ENCODE measurements at places on chromosomes 3 and 15. TPM values are rescaled to one million over a fixed set of nuclear protein-coding genes. Genes with fewer than 3 reads are reported as not detected.

Gene SCG5
- 0.53 TPM for total RNA-seq

Gene SCN11A
- not detected for total RNA-seq

Gene POC1A
- 23.4 TPM for total RNA-seq

Gene CSTA
- 2.1 TPM for total RNA-seq

Gene HAPLN3
- total RNA-seq: 3.1 TPM

Gene XRN1
- 19.3 TPM for total RNA-seq

Gene SCAANT1
- total RNA-seq: 1.7 TPM

Gene USF3
- 10.5 TPM for total RNA-seq

Gene UNC13C
- total RNA-seq: 17.7 TPM

Gene ATP6V1A
- 64.5 TPM for total RNA-seq

Gene DCLK3
- not detected for total RNA-seq

Gene UBAP1L
- 2.4 TPM for total RNA-seq

Gene AGBL1
- not detected for total RNA-seq

Gene SATB1
- total RNA-seq: 0.72 TPM

Gene SPATA16
- total RNA-seq: not detected

Gene FAM174B
- 10.7 TPM for total RNA-seq

GRCh38 chr3:30760040-30760695 lies 134.3 kb downstream of the GADL1 start:
- DNase-seq: no peak

- DNase-seq: no peak
Observed at GRCh38 chr15:85762756-85763127, 32.0 kb downstream of the KLHL25 start.

GRCh38 chr15:38516626-38517025 lies 48.0 kb downstream of the RASGRP1 start:
- no peak for DNase-seq

DNA sequence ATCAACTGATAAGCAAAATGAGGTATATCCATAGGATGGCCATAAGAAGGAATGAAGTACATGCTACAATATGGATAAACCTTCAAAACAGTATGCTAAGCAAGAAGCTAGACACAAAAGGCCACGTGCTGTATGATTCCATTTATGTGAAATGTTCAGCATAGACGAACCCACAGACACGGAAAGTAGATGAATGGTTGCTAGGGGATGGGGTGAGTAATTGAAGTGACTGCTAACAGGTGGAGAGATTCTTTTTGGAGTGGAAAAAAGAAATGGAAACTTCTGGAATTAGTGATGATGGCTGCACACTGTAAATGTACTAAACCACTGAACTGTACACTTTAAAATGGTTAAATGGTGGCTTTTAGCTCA lies 630 bp upstream of the EFCAB12 start:
- DNase-seq: no peak

GRCh38 chr15:35622641-35623340 lies 76.8 kb upstream of the DPH6 start:
- no peak for DNase-seq

DNA sequence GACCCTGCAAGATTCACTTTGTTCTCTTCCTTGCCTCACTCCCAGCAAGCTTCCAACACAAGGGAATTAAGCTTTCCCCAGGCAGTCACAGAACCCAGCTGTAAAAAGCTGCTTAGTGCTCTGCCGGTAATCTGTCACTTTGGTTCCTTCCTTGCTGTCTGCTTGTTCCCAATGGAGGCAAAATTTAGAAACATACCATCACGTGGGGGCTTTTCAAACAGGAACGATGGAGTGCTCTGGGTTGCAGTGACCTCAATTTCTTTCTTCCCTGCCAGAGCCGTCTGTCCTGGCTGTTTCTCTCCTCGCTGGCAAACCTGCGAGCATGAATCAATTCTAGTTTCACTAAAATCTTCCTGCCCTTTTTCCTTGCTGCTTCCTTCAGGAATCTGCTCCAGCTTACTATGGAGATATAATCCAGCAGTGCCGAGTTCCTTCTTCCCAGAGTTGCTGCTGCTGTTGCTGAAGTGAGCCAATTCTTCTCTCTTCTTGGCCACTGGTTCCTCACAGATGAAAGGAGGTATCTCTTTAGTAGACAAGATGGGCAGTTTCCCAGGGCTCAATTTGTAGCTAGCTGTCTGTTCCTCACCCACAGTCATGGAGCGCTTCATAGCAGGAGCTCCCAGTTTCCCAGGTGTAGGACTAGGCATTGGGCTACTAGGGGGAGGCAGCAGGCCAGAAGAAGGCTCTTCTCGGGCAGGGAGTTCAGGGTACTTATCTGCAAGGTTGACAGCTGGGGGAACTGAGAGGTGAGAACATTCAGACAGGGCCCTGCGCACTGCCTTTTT lies 88.1 kb downstream of the DHX30 start:
- no peak for DNase-seq

GRCh38 chr15:26891448-26892181 lies 24.8 kb downstream of the GABRA5 start:
- DNase-seq: no peak

GRCh38 chr3:50714946-50715345 lies 40.2 kb downstream of the DOCK3 start:
- DNase-seq: no peak

DNA sequence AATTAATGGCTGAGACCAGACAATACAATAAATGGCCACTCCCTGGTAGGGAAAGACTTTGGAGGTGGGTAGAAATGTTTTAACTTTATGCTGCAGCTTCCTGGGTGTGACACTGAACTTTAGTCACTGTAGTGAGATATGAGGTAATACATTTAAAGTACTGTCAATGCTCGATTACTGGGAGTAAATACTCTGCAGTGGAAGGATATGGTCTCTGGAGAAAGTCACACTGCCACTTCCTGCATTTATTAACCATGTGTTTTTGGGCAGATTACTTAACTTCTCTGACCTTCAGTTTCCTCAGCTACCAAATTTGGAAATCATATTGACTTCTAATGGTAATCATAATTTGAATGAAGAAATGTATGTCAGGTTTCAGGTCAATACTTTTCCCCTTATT lies 317.1 kb upstream of the TGFBR2 start:
- no peak for DNase-seq

DNA sequence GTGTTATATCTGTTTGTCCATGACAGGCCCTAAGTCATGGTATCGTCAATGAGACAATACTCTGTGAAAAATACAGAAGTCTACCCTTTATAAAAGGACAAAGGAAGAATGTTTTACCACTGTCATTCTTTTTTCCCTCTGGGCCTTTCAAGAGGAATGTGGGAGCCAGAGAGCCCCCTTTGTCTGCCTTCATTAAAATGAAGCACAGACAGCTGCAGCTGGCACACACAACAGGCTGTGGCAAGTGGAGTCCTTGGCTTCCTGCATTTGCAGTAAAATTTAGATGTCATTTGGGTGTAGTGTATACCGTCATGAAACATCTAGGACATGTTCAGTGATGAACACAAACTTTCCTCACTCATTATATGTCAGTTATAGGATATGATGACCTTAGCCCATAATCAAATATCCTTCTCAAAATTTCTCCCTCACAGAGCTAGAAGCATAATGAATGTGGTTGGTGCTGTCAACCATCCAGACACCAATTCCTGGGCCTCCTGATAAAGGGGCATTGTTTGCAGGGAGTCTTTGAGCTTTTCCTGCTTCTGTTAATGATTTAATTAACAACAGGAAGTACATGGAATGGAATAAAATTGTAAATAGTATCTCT lies 76.4 kb downstream of the DHX36 start:
- no peak for DNase-seq

- no peak for DNase-seq
Observed at GRCh38 chr3:132401255-132401654, 16.0 kb upstream of the DNAJC13 start.

- no peak for DNase-seq
Observed at GRCh38 chr3:3085782-3086181, 24.4 kb downstream of the IL5RA start.

DNA sequence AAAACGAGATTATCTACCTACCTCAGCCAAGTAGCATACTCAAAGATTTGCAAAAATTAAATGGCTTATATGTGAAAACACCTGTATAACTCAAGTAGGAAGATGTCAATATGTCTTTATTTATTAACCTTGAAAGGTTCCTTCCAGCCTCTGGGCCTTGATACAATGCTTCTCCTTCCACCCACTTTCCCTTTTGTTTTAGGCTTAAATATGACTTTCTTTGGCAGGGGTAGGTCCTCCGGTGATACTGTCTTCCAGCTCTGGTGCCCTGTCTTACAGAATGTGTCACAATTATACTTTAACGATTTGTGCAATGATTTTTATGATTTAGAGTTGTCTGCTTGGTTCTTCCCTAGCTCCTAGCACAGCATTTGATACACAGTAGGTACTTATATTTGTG lies 4.1 kb downstream of the LINS1 start:
- DNase-seq: no peak

GRCh38 chr15:58070801-58071418 lies 5.4 kb upstream of the ALDH1A2 start:
- DNase-seq: no peak

GRCh38 chr3:114494498-114494897 lies 200.7 kb downstream of the TIGIT start:
- no peak for DNase-seq

- no peak for DNase-seq
Observed at GRCh38 chr3:36548712-36549111, 168.4 kb downstream of the STAC start.

DNA sequence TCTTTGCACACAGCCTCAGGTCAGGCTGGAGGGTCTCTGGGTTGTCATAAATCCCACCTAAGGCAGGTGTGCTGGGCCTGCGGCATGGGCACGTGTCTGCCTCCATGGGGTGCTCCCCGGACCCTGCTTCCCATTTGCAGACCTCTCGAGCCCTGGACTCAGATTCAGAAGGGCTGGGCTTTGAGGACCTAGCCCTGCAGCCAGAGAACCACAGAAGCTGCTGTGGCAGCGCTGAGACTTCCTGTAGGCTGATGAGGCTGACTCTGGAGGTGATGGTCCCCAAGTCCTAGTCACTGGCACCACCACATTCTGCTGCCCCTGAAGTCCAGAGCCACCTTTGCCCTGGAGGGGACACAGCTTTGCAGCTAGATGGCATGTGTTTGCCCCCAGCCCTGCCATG lies 156.4 kb downstream of the LRRC28 start:
- DNase-seq: no peak

GRCh38 chr3:139222100-139222657 lies 121.6 kb upstream of the MRPS22 start:
- DNase-seq: no peak

DNA sequence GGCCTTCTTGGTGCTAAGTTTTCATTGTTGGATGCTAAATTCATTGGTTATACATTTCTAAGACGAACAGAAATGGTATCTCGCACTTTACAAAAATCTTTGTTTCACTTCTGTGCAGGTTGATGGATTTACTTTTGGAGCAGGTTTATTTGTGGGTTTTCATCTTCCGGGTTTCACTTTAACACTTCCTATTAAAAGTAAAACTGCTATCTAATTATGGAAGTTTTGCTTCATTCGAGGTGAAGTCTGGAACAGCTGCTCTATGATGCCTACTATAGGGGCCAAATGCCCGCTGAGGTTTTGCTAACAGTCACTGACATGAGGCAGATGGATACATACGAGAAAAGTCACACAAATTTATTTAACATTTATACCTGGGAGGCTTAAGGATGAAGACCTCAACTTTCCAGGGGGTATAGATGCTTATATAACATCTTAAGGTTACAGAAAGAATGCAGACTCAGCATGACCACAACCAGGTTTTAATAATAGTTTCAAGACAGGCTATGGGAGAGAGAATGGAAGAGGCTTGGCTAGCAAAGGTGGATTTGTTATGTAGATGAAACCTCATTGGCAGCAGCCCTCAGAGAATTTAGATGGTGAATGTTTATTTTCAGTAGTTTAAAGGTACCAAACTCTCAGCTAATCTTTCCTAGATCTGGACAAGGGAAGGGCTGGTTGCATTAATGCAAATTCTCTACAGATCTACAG lies 54.2 kb downstream of the OSTN start:
- peak; percentile 35 for DNase-seq

DNA sequence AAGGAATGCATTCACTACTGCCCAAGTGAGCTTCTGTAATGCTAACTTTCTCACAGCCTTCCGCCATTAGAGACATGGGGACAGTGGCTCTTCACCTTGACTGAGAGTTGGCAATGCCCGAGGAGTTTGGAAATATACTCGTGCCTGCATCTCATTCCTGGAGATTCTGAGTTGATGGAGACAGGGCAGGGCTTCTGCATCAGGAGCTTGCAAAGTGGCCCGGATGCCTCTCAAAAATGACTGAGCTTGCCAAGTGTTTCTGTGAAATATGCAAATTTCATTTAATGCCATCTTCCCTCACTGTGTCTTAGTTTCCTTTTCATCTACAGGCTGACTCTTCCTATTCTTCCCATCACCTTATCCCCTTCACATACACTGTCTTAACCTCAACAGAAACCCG lies 346.2 kb downstream of the GRM7 start:
- DNase-seq: no peak

- DNase-seq: no peak
Observed at GRCh38 chr3:100844063-100844936, 135.0 kb downstream of the TFG start.

GRCh38 chr15:101059381-101060341 lies 140.5 kb downstream of the LRRK1 start:
- no peak for DNase-seq

DNA sequence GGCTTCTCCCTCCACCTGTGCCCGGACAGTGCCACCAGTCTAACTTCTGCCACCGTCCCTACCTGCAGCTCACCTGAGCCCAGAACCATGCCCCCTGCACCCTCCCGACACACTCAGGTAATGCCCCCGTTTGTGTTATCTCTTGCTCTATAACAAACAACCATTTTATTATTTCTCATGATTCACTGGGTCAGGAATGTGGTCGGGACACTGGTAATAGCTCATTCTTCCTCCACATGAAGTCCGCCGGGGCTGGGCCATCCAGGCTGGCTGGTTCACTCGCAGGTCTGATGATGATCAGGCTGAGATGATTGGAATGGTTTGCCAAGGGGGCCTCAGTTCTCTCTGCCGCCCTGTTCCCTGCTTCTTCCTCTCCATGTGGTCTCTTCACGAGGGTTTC lies 20.3 kb upstream of the NR2E3 start:
- no peak for DNase-seq

DNA sequence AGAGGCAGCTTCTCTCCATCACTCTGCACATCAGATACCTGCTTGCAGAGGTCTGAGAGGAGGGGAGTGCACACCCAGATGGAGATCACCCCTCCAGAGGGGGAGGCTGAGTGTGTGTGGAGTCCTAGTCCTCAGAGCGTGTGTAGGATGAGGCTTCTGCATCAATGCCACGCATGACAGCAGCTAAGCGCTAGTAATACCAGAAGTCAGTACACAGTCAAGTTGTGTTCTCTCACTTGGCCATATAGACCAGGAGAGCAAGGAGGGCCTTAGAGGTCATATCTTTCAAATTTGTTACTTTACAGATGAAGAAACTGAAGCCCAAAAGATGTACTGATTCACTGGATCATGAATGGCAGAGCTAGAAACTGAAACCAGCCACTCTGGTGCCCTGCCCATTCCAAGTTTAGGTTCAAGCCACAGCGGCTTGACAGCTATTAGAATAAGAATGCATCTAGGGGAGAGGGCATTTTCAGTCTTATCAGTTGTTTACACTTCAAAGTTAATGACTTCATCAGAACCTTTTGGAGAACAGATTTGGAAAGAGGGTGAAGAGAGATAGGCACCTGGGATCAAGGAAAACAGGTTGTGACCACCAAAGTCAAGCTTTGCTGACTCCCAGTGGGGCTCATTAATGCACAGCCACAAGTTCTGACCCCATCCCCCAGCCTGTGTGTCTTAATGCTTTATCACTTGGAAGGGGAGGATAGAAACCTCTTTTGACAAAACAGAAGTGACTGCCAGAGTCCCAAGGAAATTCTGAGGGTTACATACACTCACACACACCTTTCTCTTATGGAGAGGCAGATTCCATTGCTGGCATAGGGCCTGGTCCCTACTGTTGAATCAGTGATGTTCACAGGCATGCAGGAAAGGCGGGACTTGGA lies 310.3 kb downstream of the CHST2 start:
- no peak for DNase-seq

- no peak for DNase-seq
Observed at GRCh38 chr15:101652786-101653430, 727 bp upstream of the TM2D3 start.

All from GM12878 (cell line).